Vagina (tissue), 2 donors: ENCODE measurements at places on chromosomes 3 and 15.

GRCh38 chr15:27353856-27354255 lies 382.9 kb downstream of the GABRG3 start:
- H3K36me3 ChIP-seq = no peaks in the 10 kb centered on the region
- no peak overlapping the region for H3K4me3 ChIP-seq
- DNase-seq = no peak
- no peaks in the 10 kb centered on the region for H3K27me3 ChIP-seq

DNA sequence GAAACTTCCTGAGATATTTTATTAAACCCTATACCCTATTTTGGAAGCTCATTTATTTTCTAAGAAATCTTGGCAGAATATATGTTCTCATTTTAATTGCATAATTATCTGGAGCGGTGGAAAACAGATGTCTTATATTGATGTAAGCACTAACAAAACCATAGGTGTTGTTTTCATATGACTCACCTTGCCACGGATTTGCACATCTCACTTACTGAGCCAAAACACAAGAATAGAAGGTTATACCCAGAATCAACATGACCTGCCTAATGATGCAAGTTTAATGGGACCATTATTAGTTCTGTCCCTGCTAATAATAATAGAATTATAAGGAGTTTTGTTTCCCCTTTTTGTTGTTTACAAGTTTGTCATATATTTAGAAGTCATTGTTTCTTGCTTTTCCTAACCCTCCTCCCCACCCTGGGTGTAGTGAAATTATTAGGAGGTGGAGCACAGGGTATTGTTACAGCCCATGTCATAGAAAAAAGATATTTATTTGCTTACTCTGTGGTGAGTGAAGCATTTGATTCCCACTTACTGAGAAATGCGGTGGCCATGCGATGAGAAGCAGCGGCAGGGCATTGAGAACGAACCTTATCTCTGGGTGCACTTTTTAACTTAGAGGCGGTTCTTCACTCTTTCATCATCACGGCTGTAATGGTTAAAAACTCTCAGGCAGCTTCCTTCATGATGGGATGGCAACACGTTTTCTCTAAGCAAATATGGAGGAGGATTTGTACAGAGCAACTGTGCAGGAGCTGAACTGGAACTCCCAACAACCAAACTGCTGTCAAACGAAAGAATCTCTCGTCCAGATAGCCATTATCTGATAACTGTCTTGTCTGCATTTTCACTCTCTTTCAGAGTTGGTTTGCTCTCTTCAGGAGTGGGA lies 521 bp downstream of the IL5RA start:
- no peak for DNase-seq
- H3K27me3 ChIP-seq = no peaks in the 10 kb centered on the region
- H3K36me3 ChIP-seq = no peaks in the 10 kb centered on the region
- H3K4me3 ChIP-seq = no peak overlapping the region

DNA sequence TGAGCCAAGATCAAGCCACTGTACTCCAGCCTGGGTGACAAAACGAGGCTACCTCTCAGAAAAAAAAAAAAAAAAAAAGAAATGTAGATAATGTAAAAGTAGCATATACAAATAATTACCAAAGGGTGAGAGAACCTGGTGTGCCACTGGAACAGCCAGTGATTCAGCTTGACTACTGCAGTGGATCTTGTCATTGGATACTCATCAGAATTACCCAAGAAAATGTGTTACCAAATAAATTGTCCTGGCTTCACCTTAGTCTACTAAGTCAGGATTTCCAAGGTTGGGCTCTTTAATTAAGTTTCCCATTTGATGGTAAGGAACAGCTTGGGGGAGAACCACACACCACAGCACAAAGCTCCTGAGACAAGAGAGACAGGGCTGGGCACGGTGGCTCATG lies 1.5 kb downstream of the NICN1 start:
- no peaks in the 10 kb centered on the region for H3K36me3 ChIP-seq
- no peak overlapping the region for H3K4me3 ChIP-seq
- H3K27me3 ChIP-seq = no peaks in the 10 kb centered on the region
- no peak for DNase-seq
- no peak overlapping the region for H3K27ac ChIP-seq

GRCh38 chr3:53773021-53773436 lies 73.2 kb downstream of the CHDH start:
- H3K36me3 ChIP-seq = no peaks in the 10 kb centered on the region
- no peak for DNase-seq
- H3K4me1 ChIP-seq = peaks cover 25% of the 10 kb centered on the region
- peak overlapping the region; percentile 76 for H3K27ac ChIP-seq
- H3K4me3 ChIP-seq = no peak overlapping the region

GRCh38 chr3:194306771-194307640 lies 44.1 kb downstream of the CPN2 start:
- H3K27ac ChIP-seq = no peak overlapping the region
- no peaks in the 10 kb centered on the region for H3K27me3 ChIP-seq
- H3K4me1 ChIP-seq = peaks cover 9% of the 10 kb centered on the region
- no peaks in the 10 kb centered on the region for H3K36me3 ChIP-seq
- no peak overlapping the region for H3K4me3 ChIP-seq

GRCh38 chr3:186352369-186352768 lies 9.7 kb downstream of the DGKG start:
- no peak for DNase-seq
- no peaks in the 10 kb centered on the region for H3K27me3 ChIP-seq
- H3K4me1 ChIP-seq = no peaks in the 10 kb centered on the region
- H3K36me3 ChIP-seq = no peaks in the 10 kb centered on the region
- no peak overlapping the region for H3K27ac ChIP-seq
- H3K4me3 ChIP-seq = no peak overlapping the region

DNA sequence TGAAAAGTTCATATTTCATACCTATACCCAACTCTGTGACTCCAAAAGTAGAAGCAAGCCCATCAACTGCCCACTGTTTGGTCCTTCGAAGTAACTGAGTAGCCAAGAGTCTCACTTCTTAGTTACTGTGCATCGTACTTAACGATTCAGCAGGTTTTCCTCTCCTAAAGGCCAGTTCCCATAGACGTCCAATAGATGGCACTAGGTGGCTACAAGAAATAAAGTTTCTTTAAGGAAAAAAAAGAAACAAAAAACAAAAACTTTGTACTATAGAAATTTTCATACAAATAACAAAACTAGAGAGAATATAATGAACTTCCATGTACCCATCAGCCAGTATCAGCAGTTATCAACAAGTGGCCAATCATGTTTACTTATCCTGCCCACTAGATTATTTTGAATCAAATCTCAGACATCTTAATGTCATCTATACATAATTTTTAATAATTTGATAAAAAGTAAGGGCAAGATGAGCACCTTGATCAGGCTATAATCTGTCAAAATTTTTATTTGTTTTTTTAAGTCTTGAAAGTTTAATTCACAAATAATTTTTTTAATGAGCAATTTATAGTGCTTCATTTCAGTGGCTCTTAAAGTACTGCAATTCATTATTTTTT lies 63.8 kb upstream of the ACP3 start:
- H3K27me3 ChIP-seq = no peaks in the 10 kb centered on the region
- no peak for DNase-seq
- no peaks in the 10 kb centered on the region for H3K36me3 ChIP-seq
- no peak overlapping the region for H3K27ac ChIP-seq

DNA sequence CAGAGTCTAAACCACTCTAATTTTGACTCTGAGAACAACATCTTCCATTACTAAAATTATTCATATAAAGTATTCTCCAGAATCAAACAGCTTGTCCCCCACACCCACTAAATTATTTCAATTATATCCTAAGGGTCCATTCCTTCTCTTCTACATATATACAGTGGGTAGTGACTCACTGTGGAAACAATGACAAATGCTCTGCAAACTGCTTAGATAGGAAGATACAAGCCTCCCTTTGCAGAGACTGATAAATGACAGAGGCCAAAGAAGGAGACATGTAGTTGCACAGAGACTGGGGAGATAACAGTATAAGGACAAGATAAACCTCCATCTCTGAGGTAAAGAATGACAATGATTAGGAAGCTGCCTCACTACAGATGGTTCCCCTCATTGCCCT lies 1087.4 kb downstream of the AGBL1 start:
- H3K27me3 ChIP-seq = no peaks in the 10 kb centered on the region
- no peak overlapping the region for H3K27ac ChIP-seq
- no peaks in the 10 kb centered on the region for H3K4me1 ChIP-seq

DNA sequence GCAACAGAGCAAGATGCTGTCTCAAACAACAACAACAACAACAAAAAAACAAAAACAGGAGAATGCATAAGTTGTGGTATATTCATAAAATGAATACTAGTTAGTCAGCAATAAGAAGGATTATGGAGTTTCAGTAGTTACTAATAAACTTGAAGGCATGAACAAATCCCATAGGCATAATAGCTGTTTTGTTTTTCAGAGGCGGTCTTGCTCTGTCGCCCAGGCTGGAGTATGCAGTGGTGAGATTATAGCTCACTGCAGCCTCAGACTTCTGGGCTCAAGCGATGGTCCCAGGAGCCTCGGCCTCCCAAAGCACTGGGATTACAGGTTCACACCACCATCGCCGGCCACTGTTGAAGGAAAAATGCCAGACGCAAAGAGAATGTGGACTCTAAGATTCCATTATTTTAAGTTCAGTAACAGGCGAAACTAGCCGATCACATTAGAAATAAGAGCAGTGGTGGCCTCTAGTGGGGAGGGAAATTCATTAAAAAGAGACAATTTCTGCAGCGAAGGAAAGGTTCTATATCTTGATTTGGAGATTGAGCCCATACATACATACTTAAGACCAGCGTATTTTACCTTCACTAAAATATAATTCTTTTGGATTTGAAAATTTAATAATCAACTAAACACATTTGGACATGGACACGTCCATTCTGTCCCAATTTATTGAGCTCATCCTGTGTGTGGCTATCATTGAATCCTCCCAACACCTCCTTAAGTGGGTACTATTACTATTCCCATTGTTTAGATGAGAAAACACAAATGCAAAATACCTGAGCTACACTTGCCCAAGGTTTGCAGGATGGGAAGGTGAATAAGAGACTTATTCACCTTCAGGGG lies 27.4 kb upstream of the HDAC11 start:
- peak overlapping the region; percentile 78 for H3K27ac ChIP-seq
- H3K27me3 ChIP-seq = no peaks in the 10 kb centered on the region
- peak overlapping the region; percentile 43 for H3K4me3 ChIP-seq
- peaks cover 13% of the 10 kb centered on the region for H3K4me1 ChIP-seq
- H3K36me3 ChIP-seq = no peaks in the 10 kb centered on the region
- no peak for DNase-seq

- H3K27me3 ChIP-seq = no peaks in the 10 kb centered on the region
- no peak overlapping the region for H3K27ac ChIP-seq
- H3K36me3 ChIP-seq = no peaks in the 10 kb centered on the region
Measured at GRCh38 chr3:170196833-170197232, 15.3 kb upstream of the PHC3 start.

GRCh38 chr15:90064911-90065681 lies 37.2 kb downstream of the IDH2 start:
- peaks cover 10% of the 10 kb centered on the region for H3K36me3 ChIP-seq
- H3K27ac ChIP-seq = peak overlapping the region; percentile 70
- DNase-seq = no peak
- no peaks in the 10 kb centered on the region for H3K27me3 ChIP-seq

DNA sequence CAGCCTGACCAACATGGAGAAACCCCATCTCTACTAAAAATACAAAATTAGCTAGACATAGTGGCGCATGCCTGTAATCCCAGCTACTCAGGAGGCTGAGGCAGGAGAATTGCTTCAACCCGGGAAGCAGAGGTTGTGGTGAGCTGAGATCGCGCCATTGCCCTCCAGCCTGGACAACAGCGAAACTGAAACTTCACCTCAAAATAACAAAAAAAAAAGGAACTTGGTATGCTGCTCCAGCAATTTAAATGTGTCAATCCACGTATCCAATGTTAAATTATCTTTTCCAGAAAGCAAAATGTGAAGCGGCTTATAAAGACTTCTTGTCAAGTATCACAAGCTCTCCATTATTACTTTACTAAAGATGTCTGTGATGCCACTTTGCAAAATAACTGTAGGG lies 9.9 kb upstream of the ARIH1 start:
- H3K4me1 ChIP-seq = no peaks in the 10 kb centered on the region
- no peak overlapping the region for H3K4me3 ChIP-seq
- no peaks in the 10 kb centered on the region for H3K36me3 ChIP-seq

DNA sequence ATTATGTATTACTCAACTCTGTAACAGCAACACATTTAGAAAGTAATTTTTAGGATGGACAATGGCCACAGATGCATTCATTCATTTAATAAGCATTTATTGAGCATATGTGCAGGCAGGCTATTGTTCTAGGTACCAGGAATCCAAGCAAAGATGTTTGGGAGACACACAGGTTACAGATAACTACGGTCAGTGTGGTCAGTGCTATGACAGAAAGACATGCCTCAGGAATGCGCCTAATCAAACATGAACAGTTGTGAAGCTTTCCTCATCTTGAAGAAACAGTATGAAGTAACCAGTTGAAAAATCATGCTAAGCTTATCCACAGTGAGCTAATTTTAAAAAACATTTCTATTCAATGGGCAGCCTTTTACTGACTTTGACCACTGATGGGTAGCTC lies 155.4 kb upstream of the CCDC54 start:
- H3K4me3 ChIP-seq = no peak overlapping the region
- no peaks in the 10 kb centered on the region for H3K36me3 ChIP-seq
- H3K4me1 ChIP-seq = peaks cover 5% of the 10 kb centered on the region
- H3K27me3 ChIP-seq = no peaks in the 10 kb centered on the region
- DNase-seq = no peak

GRCh38 chr15:70200511-70201424 lies 103.1 kb upstream of the TLE3 start:
- no peak overlapping the region for H3K4me3 ChIP-seq
- peaks cover 50% of the 10 kb centered on the region for H3K4me1 ChIP-seq
- no peak overlapping the region for H3K27ac ChIP-seq
- no peak for DNase-seq
- no peaks in the 10 kb centered on the region for H3K36me3 ChIP-seq

- no peak overlapping the region for H3K4me3 ChIP-seq
- no peaks in the 10 kb centered on the region for H3K27me3 ChIP-seq
- no peaks in the 10 kb centered on the region for H3K36me3 ChIP-seq
- no peaks in the 10 kb centered on the region for H3K4me1 ChIP-seq
- DNase-seq = no peak
- no peak overlapping the region for H3K27ac ChIP-seq
Measured at GRCh38 chr3:140702281-140702680, 24.4 kb downstream of the TRIM42 start.

GRCh38 chr3:44996556-44996969 lies 20.5 kb downstream of the EXOSC7 start:
- no peaks in the 10 kb centered on the region for H3K27me3 ChIP-seq
- no peaks in the 10 kb centered on the region for H3K36me3 ChIP-seq
- no peak for DNase-seq
- peak overlapping the region; percentile 68 for H3K27ac ChIP-seq
- peaks cover 40% of the 10 kb centered on the region for H3K4me1 ChIP-seq

GRCh38 chr15:26634319-26634718 lies 138.5 kb downstream of the GABRB3 start:
- no peaks in the 10 kb centered on the region for H3K4me1 ChIP-seq
- no peak overlapping the region for H3K27ac ChIP-seq
- H3K36me3 ChIP-seq = no peaks in the 10 kb centered on the region
- H3K27me3 ChIP-seq = no peaks in the 10 kb centered on the region
- no peak for DNase-seq
- H3K4me3 ChIP-seq = no peak overlapping the region
